Femur (tissue), 1 donor: ENCODE measurements at places on chromosomes 2 and 18.

- no peak for DNase-seq
These were observed 33.0 kb downstream of the CTIF start for GRCh38 chr18:48571639-48572384.

- DNase-seq = no peak
These were observed 159.4 kb downstream of the NRXN1 start for GRCh38 chr2:50872543-50872942.

DNA sequence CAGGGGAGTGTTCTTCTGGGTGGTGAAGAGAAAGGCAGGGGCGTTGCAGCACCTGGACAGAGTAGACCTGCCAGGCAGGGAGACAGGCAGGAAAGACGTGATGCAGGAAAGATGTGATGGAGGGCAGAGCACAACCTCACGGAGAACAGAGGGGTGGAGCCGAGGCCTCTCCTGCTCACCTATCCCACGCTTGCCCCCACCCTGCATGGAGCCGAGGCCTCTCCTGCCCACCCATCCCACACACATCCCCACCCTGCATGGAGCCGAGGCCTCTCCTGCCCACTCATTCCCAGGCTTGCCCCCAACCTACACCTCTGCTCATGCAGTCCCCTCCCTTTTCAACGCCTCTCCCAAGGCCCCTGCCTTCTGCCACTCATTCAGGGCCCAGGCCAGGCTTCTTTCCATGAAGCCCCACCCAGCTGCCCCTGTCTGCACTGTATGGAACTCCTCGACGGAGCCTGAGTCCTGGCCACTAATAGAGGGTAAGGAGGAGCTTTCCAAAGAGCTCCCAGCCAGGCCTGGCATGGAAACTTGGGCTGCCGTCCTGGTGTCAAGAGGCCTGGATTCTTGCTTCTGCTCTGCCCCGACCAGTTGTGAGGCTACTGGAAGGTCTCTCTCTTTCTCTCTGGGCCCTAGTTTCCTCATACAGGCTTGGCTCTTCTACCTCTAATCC is 32.0 kb upstream of the LOXHD1 start:
- DNase-seq = no peak

GRCh38 chr18:38981389-38981788 is 1415.8 kb upstream of the CELF4 start:
- no peak for DNase-seq

DNA sequence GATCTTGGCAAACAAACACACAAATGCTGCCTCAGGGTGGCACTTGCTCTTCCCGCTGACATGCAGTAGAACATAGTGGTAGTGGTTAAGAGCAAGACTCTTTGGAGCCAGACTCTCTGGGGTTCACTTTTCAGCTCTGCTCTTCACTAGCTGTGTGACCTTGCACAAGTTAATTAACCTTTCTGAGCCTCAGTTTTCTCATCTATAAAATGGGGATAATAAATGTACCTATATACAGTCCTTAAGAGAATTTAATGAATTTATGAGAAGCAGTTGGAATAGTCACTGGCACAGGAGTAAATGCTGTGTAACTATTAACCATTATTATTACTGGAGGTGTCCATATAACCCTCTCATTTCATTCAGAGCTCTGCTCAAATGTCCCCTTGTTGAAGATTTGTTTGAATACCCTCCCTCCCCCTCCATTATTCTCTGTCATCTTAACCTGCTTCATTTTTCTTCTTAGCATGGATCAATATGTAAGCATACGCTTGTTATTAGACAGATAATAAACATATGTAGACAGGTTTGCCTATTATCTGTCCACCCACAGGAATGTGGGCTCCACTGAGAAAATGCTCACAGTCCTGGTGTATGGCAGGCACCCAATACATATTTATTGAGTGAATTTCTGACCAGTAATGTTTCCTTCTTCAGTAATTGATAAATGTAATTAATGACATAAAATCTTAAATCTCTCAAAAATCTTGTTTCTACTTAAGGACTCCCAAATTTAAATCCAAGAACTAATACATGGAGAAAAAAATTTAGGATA is 64.5 kb downstream of the TSPYL6 start:
- DNase-seq = no peak

DNA sequence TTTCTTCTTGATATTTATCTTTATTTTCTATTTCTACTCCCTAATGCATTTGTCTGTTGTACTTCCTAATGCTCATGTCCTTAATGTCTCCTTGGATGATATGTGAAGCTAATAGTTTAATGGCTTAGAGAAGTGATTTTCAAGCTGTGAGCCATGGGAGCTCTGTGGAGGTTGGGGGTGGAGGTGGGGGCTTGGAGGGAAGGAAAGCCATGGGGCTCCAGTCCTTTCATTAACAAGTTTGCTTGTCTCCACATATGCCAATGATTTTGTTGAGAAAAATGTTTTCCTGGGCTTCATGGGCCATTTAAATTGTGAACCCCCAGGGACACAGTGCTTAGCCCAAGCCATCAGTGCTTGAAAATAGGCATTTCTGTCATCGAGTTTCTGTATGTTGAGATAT is 264.1 kb downstream of the SCG2 start:
- DNase-seq = no peak

DNA sequence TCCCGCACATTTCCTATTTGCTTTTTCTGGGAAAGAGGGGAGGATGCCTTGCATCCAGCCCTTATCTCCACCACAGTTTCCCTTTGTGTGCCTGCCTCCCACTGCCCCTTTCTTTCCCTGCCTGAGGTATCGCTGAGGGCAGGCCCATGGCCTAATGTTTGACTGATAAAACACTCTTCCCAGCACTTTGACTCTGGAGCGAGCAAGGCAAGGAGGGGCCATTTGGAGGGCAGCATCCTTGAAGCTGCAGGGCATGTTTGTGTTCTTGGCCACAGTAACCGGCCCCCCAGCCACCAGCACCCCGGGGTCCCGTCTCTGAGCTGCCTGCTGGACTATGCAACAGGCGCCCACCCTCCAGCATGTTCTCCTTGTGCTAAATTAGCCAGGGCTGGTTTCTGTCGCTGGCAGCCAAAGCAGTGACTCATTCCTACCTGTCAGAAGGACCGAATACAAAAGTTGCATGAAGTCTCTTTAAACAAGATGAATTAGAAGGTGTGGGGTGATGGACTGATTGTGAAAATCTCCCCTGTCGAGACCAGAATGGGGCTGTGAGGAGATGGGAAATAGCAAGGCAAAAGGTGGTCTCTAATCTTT is 50.7 kb downstream of the BCL2L11 start:
- no peak for DNase-seq

- DNase-seq = peak; percentile 34
These were observed 228.7 kb downstream of the HAUS1 start for GRCh38 chr18:46332921-46333341.

- DNase-seq = no peak
These were observed 384.0 kb downstream of the NBAS start for GRCh38 chr2:15177103-15177502.

GRCh38 chr2:202771741-202772460 is 99.7 kb downstream of the ICA1L start:
- DNase-seq = no peak

DNA sequence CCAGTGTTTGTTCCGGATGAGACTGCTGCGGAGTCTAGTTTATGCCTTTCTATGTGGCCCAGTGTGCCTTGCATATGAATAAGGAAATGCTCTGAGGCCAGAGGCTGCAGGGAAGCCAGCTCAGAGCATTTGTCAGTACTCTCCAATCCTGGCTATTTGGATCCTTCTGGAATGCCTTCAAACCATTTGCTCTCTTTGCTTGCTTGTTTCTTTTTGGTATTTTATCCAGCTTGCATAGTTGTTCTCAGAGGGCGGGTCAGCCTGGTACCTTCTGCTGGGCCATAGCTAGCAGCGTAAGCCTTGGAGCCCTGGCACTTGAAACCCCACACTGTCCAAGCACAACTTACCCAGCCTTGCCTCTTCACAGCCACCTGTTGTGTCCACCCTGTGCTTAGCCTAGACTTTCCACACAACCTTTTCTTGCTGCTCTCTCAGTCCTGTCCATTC is 20.5 kb downstream of the CENPO start:
- DNase-seq = no peak

DNA sequence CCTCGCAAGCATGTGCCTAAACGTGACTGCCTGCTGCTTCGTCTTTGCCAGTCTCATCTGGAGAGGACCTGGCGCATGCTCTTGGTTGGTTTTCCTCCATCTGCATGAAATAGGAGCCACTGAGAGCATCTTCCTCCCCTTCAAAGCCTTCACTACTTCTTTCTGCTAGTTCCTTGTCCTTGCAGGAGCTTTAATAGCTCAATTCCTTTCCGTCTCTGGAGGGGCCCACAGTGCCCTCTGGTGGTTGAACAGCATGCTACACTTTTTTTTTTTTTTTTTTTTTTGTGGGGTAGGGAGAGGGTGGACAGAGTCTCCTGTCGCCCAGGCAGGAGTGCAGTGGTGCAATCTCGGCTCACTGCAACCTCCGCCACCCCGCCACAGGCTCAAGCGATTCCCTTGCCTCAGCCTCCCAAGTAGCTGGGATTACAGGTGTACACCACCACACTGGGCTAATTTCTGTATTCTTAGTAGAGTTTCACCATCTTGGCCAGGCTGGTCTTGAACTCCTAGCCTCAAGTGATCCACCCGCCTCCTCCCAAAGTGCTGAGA is 59.6 kb downstream of the SP110 start:
- DNase-seq = peak; percentile 47

DNA sequence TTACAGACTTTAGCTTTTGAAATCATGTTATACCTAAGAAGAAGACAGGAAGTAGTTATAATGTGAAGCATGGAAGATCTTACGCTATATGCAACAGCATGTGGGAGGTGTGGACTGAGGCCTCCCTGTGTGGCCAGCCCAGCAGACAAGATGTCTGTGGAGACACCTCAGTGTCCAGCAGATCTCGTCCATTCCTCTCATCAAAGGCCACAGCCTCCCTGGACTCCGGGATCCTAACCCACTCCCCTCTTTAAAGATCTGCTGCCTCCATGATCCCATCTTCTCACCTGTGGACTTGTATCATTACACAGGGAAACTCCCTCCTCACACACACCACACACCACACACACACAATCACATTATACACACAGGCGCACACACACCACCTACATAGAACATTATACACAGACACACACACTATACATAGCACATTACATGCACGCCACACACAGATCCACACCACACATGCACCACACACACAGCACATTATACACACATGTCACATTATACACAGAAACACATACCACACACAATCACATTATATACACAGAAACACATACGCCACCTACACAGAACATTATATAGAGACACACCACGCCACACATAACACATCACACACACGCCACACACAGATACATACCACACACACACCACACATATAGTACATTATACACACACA is 89.5 kb downstream of the PXDN start:
- no peak for DNase-seq

DNA sequence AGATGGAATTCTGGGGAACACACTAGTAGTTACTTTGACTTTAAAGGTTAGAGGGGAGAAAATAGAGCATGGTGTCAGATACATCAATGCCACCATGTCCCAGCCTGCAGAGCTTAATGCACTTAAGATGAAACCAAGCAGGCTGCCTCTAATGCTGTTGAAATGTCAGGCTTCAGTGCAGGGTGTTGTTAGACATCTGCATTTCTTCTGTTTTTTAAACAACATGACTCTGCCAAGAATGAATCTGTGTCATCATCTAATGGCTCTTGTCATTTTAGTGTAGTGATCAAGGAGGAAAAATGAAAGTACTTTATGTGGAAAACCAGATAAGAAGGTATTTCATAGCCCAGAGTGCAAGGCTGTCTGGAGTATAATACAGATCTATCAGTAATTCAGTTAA is 29.9 kb downstream of the LYPD1 start:
- DNase-seq = no peak

DNA sequence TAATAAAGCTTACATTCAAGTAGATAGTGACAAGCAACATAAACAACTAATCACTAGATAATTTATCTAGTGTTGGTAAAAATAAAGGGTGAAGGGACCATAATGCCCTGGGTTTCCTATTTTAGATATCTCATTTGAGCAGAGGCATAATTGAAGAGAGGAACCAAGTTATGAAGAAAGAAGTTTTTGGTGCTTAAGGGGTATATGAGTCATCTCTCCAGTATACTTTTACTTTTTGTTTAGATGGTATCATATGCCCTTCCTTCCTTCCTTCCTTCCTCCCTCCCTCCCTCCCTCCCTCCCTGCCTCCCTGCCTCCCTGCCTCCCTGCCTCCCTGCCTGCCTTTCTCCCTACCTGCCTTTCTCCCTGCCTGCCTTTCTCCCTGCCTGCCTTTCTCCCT is 1053.5 kb upstream of the CELF4 start:
- DNase-seq = no peak

DNA sequence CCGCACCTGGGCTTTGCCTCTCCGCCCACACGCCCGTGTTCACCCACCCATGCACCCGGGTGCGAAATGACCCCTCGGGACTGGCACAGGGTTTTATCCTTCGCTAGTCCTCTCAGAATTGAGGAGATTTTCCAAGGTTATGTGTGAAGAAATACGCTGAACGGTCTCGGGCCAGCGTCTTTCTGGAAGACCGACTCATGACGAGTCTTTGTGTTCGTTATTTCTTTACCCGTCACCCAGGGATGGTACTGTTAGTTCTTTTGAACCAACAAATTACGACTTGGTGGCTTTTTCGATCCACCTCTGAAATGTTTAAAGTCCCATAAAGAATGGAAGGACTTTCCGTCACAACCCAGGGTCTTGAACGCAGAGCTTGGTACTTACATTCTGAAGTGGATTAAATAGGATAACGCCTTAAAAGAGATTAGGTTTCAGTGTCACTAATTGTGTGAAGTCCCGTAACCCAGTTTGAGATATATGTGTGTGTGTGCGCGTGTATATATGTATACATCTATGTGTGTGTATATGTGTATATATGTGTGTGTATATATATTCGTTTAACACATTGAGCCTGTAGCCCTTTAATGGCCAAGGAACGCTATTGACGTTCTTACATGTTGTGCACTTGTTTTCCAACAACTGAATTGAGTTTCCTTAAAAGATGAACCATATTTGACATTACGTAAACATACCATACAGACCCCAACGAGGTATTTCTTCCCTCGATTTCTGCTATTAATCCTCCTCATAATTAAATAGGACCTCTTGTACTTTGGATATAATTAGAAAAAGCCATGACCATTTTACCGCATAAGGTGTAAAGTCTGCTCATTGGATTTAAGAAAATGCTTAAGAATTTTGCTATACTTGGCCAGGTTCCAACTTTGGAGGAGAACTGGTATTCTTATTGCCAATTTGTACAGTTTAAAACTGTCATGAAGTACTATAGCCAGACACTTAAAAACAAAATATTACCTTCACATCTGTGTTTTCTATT is 889 bp downstream of the ZC3H15 start:
- DNase-seq = no peak

DNA sequence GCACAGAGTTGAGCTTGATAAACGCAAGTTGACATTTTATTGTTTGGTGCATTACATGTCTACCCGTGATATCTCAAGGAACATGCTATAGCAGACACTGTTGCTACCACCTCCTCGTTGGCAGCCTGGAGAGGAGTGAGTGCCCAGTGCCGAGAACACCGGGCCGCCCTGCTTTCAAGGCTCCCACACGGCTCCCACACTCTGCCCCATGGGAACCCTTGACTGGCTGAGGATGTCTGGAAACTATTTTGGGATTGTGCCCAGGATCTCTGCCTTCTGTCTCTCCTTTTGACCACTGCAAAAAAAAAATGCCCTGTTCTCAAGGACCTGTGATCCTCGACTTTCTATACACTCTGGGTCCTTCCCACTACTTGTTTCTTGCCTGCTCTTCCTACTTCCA is 21.1 kb downstream of the TET3 start:
- no peak for DNase-seq

- DNase-seq = no peak
These were observed 13.1 kb downstream of the TET3 start for GRCh38 chr2:73997813-73998212.
